A172 (cell line): ENCODE measurements at places on chromosomes 13 and 19.

DNA sequence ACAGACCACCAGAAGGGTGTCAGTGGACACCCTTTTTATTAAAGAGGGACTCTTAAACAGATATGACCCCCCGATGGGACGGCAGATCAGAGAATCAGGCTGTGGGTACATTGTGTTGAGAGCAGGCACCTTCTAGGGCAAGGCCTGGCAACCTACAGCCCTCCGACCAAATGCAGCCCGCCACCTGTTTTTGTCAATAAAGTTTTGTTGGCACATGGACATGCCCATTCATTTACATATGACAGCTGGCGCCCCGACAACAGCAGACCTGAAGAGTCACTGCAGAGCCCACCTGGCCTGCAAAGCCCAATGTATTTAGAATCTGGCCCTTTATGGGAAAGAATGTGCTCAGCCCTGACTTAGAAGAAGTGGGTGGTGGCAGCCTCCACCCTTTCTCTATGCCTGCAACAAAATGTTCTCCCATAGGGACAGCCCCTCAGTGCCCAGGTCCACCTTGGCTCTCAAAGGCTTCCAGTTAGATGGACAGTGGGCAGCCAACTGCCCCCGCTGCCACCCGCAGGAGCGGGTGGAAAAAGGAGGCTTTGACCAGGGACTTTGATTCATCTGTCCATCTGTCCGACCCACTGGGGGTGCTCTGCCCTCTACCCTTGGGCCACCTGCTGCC lies 184.9 kb downstream of the PTPRS start:
- DNase-seq: no peak

- DNase-seq: no peak
Measured at GRCh38 chr13:101892296-101892695, 439.8 kb downstream of the ITGBL1 start.

DNA sequence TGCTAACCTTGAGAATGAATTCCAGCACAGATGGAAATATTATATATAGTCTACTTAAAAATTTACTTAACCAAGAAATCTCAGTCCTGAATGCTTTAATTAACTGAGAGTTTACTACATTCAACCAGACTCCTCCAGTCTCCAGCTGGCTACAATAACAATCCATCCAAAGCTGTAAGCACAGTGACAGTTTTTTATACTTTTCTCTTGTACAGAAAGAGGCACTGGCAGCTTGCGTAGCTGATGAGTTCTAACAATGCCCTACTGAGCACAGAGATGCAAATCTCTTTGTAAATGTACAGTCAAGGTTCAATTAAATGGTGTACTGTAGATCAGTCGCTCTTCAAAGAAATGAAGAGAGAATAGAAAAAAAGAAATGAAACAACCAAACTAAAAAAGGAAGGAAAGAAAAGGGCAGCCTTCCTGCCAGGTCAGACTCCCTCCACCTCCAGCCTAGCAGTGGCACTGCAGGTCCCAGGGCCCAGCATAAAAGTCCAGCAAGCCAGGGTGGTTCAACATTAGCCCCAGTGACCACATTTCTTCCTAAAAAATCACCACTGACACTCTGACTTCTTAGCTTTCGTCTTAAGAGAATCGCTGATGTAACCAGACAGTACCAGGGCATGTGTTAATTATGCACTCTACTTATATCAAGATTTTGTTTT lies 88.4 kb downstream of the SACS start:
- no peak for DNase-seq

DNA sequence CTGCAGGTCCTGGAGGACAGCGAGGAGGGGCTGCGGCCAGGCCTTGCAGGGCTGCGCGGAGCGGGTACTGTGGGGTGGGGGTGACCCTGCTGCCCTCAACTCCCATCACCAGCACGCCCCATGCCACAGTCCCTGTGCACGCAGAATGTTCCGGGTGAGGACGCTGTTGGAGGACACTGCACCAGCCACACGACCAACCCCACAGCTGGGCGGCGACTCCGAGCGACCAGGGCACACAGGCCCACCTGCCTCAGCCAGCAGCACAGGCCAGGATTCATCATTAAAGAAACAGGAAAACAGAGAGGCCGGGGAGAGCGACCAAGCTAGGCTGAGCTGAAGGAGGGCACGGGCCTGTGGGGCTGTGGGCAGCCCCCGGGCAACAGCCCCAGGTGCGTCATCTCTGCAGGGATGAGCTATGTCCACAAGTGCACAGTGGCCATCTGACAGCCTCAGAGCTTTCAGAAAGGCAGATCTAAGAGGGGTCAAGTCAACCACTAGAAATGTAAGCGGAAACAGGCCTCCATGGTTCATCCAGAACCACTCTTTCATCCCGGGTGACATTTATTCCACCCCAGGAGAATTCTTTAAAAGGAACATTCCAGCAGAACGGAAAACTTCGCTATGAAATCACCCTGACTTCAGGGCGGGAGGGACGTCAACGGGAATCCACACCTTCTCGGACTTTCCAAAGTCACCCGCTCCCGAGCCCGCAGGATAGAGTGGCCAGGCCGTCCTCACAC lies 1.5 kb downstream of the GAS6 start:
- DNase-seq: no peak

DNA sequence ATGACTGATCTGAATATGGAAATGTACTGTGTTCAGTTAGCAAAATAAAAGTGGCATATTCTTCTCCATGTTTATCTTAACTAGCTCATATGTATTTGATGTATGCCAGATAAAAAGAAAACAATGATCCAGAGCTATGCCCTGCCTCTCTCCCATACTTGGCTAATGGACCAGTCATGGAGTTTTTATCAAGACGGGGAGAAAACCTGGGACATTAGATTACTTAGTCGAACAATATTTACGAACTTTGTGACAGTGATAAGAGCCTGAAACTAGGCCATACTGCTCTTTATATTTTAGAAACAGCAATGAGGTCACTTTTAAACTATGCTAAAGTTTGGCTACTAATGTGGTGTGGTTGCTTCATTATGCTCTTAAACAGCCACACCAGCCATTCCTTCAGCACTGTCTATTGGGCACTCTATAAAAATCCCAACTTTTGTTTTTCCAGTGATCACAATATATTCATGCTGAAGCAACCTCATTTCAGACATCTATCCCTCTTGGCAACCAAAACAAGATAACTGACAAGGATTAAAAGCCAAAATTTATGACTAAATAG lies 265.0 kb downstream of the FGF14 start:
- DNase-seq: no peak

DNA sequence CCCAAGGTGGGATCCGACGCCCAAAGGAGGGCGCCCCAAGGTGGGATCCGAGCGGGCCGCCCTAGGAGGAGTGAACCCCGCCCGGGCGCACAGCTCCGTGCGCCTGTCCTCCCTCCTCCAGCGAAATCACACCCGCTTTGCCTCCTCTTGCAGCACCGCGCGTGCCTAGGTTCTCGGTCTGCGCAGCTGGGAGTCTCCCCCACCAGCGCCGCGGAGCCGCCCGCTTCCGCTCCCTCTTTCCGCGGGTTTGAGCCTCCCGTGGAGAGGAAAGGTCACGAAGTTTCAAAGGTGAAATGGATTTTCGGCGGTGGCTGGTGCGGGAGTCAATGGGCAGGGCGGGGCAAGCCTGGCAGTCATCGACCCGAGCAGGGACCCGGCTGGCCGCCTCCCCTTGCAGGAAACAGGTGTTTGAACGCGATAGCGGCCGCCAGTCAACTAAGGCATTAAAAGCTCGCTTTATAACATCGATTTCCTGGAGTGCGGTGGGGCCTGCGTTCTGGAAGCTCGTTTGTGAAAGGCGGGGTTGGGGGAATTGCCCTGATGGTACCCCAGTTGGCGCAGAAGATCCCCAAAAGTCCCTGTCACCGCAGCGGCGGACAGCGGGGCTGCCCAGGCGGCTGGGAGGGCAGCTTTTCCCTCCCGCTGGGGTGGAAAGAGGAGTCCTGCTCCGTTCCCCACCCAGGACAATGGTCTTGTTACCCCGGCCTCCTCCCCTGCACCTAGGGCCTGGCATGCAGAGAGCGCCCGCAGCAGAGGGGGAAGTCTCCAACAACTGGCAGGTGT lies 9.0 kb upstream of the SOX1 start:
- no peak for DNase-seq

GRCh38 chr13:44273991-44274770 lies 99.4 kb upstream of the SERP2 start:
- DNase-seq: peak; percentile 62

- no peak for DNase-seq
Measured at GRCh38 chr19:4712771-4713170, 10.9 kb downstream of the DPP9 start.

- no peak for DNase-seq
Measured at GRCh38 chr19:30376826-30377425, 4.7 kb downstream of the ZNF536 start.

DNA sequence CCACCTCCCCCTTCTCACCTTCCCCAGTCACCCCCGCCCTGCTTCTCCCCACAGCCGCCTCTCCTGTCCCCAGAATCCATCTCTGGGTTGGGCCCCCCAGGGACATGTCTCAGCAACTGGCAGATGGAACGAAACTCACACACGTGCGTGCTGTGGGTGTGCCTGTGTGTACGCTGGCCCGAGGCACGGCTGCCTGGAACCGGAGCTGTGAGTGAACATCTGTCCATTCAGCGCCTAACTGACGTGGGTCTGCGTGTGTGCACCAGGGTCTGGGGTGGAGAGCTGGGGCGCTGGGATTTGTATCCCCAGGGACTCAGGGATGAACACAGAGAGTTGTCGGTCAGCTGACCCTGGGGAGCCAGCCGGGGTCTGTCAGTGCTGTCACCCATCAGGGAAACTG lies 752 bp upstream of the HAS1 start:
- DNase-seq: no peak

DNA sequence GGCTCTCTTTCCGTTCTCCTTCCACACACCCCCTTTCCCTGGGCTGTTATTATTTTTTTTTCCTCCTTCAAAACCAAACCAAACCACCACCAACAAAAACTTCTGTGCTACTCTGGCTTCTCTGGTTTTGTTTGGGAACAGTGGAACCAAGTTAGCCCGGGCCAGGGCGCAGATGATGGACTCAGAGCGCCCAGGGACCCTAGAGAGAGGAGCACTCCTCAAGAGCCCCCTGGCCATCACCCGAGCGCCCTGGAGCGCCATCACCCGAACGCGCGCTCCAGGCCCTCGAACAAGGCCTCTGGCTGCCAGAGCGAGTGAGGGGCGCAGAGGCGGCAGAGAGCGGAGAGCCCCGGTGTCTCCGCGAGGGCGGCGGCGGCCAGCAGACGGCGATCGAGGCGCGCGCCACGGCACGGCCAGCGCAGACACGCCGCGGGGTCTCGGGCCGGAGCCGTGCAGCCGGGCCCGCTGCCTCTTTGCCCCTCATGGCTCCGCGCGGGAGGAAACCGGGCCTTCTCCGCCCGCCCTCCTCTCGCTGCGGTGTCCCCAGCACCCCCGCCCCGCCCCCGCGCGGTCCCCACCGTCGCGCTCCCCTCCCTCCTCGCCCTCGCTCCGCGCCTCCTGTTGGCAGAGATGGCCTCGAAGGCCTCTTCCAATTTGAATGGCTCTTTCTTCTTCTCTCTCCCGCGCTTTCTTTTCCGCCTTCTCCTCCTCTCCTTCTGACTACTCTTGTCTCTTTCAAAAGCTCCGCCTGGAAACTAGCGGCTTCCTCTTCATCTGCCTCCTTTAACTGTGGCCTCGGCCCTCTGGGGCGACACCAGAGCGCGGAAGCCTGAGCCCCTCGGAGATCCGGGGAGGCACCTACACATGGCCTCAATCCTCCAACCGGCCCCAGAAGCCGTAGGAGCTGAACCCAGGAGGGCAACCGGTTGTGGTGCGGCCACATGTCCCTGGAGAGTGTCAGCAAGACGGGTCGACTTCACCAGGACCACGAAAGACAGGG lies 4.1 kb upstream of the SOX1 start:
- DNase-seq: no peak

GRCh38 chr19:17484520-17485185 lies 14.3 kb downstream of the SLC27A1 start:
- DNase-seq: no peak
